HEK293T (cell line): ENCODE measurements at places on chromosomes 7 and 10.
A peak's percentile ranks its signal among the peaks of the same experiment; 100 is the strongest.

GRCh38 chr10:66881814-66882213 lies 44.0 kb upstream of the LRRTM3 start:
- no peak for DNase-seq

DNA sequence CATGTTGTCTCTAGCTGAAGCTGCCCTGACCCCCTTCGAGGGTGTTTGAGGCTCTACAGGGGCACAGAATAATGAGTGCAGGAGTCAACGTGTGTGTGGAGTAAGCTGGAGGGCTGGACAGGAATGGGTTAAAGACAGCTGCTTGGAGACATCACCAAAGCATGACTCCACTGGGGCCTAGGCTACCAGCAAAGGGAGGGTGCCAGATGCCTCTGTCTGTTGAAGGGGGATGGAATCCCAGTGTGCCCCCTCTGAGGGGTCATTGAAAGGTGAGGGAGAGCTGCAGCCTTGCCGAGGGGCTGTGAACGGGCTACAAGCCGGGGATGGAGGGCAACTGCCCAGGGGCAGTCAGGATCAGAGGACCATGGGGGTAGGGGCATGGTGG lies 51.7 kb upstream of the PODXL start:
- DNase-seq = no peak

DNA sequence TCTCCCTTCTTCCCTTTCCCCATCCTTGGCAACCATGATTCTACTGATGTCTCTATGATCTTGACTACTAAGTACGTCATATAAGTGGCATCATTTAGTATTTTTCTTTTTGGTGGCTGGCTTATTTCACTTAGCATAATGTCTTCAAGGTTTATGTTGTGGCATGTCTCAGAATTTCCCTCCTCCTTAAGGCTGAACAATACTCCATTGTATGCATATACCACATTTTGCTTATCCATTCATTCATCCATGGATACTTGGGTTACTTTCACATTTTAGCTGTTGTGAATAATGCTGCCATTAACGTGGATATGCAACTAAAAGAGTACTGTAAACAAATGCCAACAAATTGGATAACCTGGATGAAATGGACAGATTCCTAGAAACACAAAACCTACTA lies 60.8 kb downstream of the BMPR1A start:
- no peak for DNase-seq

GRCh38 chr10:124474514-124475070 lies 13.0 kb downstream of the LHPP start:
- DNase-seq = no peak

DNA sequence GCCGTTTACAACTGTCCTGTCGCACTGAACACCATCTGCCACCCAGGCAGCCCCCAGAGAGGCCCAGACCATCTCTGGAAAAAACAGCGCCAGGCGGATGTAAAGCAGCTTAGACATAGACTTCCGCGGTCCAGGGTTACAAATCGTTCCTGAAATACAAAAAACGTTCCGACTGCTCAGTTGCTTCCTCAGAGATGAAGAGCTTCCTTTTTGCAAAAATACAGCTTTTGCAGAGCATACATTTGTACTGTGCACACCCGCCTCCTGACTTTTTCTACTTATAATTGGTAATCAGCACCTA lies 11.4 kb downstream of the DAGLB start:
- DNase-seq = no peak

- no peak for DNase-seq
These were observed 505 bp downstream of the HNRNPA2B1 start for GRCh38 chr7:26200038-26200443.

- DNase-seq = no peak
These were observed 23.4 kb upstream of the PSMG3 start for GRCh38 chr7:1593091-1593866.

DNA sequence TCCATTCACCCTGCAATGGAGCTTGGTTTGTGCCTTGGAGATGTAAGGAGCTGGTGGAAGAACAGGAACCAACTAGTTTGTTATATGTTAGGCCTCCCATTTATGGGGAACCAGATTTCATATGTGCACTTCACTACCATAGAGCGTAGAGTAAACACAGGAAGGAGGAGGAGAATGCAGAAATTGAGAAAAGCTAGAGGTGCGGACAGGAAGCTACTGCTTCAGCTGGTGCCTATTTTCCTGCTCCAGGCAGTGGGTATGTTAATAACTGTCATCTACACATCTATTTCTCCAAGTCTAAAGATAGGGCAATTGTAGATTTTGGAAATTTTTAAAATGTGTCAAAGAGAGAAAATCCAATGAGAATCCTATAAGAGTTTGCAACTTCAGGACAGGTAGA lies 482.2 kb downstream of the PLXDC2 start:
- no peak for DNase-seq

DNA sequence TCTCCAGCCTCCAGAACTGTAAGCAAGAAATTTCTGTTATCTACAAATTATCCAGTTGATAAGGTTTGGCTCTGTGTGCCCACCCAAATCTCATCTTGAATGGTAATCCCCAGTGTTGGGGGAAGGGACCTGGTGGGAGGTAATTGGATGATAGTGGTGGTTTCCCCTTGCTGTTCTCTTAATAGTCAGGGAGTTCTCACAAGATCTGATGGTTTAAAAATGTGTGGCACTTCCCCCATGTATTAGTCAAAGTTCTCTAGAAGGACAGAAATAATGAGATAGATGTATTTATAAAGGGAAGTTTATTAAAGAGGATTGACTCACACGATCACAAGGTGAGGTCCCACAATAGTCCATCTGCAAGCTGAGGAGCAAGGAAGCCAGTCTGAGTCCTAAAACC lies 56.2 kb upstream of the APBB1IP start:
- DNase-seq = no peak

DNA sequence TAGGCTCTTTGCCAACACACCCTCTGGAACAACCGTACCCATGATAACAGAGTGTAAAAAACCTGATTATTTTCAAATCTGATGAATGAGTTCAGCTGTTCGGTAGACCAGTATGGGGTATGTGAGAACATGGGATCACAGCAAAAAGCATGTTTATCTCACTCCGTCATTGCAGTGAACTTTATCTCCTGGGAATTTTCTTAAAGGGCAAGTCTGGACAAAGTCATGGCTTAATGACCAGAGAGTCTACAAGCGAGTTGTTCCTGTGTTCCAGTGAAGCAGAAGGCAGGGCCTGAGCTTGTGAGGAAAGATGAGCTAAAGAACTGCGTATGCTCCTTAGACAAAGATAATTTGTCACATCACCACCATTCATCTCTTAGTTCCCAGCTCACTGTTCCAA lies 219.7 kb downstream of the TRIL start:
- no peak for DNase-seq

GRCh38 chr7:118245267-118246040 lies 20.9 kb downstream of the ANKRD7 start:
- DNase-seq = no peak

DNA sequence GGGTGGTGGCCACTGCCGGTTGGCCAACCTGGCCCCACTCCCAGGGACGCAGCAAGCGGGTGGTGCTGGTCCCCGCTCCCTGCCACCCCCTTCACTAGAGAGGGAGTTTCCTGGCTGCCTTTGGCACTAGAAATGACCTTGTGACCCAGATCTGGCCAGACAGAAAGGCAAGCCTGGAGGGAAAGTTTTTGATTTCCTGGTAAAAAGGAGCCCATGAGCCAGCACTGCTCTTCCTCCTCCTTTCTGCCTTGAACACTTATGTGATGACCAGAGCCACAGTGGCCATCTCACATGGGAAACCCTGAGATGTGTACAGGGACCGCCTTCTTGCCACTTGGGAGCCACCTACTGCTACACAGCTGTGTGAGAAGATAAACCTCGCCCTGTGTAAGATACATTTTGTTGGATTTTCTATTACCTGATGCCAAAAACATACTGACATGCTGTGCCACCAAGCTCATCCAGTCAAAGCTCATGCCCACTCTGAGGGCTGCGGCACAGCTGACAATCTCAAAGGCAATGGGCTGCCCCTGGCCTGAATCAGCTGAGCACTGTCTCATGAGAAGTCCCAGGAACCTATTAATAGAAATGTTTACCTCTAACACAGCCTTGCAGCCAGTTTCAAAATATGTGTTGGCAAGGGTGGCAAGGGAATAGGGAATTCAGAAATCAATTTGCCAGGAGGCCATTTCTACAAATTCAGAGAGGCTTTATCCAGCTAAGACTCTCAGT lies 94.0 kb downstream of the CYTH3 start:
- DNase-seq = no peak

- no peak for DNase-seq
These were observed 46.9 kb upstream of the SFMBT2 start for GRCh38 chr10:7457478-7458316.

GRCh38 chr10:17783751-17784150 lies 25.4 kb upstream of the MRC1 start:
- DNase-seq = no peak

- DNase-seq = peak; percentile 73
These were observed 99.4 kb downstream of the CTBP2 start for GRCh38 chr10:125060826-125061556.

GRCh38 chr10:106076496-106076895 lies 1088.0 kb downstream of the SORCS1 start:
- DNase-seq = no peak

- DNase-seq = peak; percentile 8
These were observed 120.1 kb downstream of the ARHGAP12 start for GRCh38 chr10:31808258-31809218.

DNA sequence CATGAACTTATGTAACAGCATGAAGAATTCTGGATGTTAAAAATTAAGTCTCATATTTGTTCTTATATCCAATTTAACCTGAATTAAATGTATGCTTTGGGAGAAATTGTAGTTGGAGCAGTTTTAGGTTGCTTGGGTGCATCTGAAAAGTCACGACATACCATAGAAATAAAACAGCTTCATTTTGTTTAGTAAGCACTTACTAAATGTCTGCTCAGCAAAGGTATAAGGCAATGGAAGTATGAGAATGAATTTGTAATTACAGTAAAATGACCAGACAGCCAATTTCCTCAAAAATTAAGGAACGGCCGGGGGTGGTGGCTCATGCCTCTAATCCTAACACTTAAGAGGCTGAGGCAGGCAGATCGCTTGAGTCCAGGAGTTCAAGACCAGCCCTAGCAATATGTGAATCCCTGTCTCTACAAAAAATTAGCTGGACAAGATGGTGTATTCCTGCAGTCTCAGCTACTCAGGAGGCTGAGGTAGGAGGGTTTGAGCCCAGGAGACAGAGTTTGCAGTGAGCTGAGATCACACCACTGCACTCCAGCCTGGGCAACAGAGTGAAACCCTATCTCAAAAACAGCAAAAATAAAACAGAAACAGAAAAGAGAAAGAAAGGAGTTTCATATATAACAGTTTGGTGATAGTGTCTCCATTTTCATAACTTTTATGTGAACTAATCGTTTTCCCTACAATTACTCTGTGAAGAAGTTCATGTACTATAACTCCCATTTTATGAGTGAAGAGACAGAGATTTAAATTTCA lies 47.2 kb upstream of the KLF6 start:
- DNase-seq = no peak

DNA sequence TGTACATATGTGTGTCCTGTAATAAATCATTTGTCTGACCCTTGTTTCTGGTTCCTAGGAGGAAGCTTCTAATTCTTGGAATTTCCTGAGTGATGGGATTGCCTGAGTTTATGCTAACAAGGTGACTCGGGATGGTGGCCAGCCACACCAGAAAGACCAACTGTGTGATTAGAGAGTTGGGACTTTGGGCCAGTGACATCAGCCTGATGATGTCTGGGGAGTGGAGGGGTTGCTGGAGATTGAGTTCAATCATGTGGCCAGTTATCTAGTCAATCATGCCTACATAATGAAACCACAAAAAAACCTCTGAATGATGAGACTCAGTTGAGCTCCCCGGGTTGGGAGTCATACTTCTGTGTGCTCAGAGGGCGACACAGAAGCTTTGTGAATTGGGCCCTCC lies 23.5 kb upstream of the CARD11 start:
- no peak for DNase-seq

GRCh38 chr10:35423505-35424306 lies 87.4 kb downstream of the CCNY start:
- no peak for DNase-seq

- DNase-seq = no peak
These were observed 102.0 kb upstream of the HDAC9 start for GRCh38 chr7:18393465-18394118.

DNA sequence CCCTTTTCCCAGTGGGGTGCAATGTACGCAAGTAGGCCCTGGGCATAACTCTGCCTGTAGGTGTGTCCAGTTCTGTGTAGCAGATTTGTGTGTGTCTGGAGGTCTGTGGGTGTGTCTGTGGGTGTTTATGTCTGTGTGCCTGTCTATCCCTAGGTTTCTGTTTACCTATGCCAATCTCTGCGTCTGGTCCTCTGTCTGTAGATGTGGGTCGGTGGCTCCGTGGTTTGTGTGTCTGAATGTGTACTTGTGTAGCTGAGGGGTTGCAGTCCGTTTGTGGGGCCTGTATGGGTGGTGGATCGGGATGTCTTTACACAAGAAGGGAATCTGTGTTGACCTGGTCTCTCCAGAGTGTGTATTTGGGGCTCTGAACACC lies 932 bp downstream of the NYAP1 start:
- no peak for DNase-seq

- no peak for DNase-seq
These were observed 221.3 kb downstream of the ARHGAP12 start for GRCh38 chr10:31707093-31708039.

DNA sequence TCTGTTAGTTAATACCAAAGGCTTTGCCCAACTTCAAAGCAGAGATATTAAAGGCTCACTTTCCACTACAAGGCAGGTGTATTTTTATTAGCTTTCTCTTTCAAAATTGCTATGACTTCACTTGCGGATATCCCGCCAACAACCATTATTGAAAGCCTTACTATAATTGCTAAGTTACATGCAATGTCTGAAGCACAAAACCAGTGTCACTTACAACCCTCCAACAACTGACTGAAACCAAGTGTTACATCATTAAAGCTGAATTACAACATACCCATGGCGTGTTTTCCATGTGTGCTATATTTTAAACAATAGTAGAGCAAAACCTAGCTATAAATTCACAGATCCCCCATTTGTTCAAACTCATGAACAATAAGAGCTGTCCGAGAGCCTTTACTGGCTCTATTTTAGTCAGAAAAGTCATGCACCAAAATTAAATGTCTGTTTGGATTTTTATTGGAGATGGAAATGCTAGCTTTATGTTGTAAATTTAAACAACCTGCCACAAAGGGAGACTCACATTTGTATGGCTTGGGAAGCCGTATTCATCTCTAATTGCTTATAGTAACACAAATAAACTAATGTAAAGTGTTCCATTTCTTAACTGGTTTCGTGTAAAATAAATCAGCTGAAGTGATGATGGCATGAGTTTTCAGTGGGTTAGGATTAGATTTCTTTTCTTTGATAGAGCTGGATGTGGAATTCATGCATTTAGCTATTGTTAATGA lies 227.1 kb downstream of the AGMO start:
- DNase-seq = no peak
